ENCODE measurements at places on chromosomes 13 and 19.

DNA sequence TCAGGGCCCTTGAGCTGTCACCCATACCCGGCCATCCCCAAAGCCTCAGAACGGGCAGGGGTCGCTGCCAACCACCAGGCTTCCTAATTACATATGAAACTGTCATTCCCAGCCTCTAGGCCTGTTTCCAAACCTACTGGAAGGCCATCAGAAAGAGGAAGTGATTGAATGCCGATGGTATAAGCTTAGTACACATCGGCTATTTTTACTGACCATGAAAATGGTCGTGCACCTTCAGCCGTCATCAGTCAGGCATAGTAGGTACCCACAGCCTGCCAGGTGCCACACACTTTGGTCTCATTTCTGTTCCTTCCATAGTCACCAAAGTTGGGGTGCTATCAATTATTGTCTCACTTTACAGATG lies 10.2 kb downstream of the KRI1 start:
- DNase-seq = no peak

- no peak for DNase-seq
These were observed 3.5 kb upstream of the TBC1D4 start for GRCh38 chr13:75485286-75486062.

DNA sequence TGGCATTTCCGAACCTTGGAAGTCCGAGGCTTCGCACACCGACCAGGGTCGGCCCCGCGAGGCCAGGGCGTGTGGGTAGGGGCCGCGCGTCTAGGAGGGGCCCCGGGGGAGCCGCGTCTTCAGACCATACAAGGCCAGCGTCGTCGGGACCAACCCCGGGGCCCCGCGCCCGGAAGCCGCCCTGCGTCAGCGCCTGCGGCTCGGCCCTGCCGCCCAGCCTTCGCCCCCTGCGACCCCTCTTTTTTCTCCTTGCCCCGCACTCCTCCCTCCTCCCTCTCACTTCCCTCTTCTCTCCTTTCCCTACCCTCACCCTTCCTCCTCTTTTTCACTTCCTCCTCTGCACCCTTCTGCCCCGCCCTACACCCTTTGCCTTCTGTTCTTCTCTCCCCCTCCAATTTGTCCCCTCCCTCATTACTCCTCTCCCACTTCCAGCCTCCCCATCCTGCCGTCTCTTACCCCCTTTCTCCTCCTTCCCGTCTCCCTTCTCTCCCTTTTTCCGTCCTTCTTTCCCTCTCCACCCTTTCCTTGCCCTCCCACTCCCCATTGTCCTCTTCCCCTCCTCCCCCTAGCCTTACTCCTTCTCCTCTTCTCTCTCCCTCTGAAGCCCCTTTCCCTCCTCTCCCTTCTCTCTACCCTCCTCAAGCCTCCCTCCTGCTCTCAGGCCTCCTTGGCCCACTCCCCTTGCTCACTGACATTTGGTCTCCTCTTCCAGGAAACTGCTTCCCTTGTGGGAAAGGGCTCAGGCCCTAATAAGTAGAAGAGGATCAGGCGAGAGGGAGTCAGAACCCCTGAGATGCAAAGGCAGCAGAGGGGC lies 2.2 kb upstream of the PLEKHG2 start:
- DNase-seq = peak; percentile 33

DNA sequence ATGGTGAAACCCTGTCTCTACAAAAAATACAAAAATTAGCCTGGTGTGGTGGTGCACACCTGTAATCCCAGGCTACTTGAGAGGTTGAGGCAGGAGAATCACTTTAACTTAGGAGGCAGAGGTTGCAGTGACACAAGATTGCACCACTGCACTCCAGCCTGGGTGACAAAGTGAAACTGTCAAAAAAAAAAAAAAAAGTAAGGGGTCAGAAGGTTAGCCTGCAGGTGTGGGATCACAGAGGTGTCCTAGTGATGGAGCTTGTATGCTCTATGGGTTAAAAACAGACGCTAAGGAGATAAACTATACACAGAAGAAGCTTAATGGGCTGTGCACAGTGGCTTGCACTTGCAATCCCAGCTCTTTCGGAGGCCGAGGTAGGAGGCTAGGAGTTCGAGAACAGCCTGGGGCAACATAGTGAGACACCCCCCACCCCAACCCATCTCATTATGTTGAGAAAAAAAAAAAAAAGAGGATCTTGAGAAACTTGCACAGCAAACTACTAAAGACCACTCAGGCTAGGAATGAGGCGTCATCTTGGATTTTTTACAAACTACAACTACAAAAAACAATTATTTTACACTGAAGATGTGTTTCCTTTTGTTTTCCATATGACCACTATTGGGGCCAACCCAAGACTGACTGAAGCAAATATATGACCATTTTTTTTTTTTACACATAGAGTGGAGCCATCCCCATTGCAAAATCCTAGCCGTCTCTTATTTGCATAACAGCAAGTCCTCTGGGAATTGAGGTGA lies 7.9 kb downstream of the FOSB start:
- DNase-seq = no peak

DNA sequence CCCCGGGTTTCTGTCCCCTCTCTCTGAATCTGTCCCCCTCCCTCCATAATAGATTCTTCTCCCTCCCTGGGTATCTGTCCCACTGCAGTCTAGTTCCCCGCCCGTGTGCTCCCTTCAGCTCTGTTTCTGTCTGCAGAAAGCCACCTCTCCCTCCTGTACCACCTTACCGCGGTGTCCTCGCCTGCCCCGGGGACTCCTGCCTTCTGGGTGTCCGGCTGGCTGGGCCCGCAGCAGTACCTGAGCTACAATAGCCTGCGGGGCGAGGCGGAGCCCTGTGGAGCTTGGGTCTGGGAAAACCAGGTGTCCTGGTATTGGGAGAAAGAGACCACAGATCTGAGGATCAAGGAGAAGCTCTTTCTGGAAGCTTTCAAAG lies 1.3 kb downstream of the FCGRT start:
- no peak for DNase-seq

DNA sequence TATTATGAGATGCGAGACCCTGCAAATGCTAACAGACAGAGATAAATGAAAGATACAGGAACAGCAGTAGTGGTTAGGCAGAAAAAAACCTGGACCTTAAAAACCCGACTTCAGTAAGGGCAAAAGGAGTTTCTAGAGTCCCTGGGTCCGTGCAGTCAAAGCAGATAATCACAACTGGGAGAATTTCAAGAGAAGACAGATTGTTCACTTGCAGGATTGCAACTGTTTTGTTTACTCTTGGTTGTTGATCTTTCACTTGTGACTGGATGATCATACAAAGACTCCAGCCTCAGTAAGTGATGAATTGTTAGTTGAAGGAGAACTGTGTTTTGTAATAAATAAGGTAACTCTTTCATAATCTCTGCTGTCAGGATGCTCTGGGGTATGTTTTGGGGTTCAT lies 135.1 kb downstream of the GPC6 start:
- DNase-seq = no peak

DNA sequence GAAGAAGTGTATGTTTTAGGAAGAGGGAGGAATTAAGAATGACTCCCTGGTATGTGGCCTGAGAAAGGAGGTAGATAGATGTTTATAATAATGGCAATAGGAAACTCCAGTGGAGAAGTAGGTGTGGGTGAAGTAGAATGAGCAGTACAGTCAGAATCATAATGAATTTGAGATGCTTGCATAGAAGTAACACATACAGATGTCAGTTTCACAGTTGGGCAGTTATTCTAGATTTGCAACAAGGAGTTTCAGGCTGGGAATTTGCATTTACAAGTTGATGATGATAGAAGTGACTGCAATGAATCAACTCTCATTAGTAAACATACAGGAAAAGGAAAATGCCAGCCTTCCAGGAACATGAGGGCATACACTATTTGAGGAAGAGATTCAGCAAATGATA lies 149.0 kb downstream of the SLITRK1 start:
- DNase-seq = no peak

- no peak for DNase-seq
These were observed 326.6 kb downstream of the NDFIP2 start for GRCh38 chr13:79807554-79807953.

DNA sequence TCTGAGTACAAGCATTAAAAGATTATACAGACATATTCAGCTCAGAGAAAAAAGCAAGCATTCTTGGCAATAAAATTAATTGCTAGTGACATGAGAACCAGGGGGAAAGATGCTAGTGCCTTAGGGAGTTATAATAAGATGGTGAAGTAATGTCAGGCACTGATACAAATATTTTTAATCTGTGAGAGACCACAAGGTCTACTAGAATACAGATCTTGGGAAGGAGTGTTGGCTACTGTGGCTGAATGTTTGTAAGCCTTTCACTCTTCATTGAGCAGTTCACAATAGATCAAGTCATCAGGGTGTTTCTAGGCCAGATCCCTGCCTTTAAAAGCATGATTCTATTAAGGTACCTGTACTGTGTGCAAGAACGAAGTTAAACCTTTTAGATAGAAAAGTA lies 16.4 kb downstream of the FREM2 start:
- DNase-seq = no peak

- no peak for DNase-seq
These were observed 75.8 kb downstream of the TBC1D4 start for GRCh38 chr13:75405976-75406703.

DNA sequence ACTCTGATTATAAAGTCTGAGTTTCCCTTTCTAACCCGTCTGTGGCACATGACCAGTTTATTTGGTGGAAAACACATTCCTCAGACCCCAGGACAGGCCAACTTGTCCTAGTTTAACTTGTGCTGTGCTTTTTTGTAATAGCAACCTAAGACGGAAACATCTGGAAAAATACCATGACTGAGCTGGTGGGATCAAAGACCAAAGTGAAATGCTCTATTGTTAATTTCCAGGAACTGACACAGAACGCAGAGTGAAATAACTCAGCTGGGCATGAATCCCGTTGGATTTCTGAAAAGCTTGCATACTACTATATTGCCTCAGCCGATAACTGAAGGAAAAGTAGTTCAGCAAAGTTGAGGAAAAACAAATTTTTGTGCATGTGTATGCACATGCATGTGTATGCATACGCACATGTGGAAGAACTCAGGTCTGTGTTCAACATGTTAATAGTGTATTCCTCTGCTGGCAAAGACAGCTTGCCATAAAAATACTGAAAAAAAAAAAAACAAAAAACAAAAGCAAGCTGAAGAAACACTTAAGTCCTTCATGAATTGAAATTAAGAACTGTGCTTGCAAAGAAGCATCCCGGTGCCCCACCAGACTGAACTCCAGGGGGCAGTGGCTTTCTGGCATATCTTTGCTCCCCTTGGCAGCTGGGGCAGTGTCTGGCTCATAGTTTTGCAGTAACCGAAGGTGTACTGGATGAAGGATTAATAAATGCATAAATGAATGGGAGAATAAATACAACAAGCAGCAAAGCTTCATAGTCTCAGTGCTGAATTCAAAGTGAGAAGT lies 187.8 kb downstream of the LHFPL6 start:
- no peak for DNase-seq

DNA sequence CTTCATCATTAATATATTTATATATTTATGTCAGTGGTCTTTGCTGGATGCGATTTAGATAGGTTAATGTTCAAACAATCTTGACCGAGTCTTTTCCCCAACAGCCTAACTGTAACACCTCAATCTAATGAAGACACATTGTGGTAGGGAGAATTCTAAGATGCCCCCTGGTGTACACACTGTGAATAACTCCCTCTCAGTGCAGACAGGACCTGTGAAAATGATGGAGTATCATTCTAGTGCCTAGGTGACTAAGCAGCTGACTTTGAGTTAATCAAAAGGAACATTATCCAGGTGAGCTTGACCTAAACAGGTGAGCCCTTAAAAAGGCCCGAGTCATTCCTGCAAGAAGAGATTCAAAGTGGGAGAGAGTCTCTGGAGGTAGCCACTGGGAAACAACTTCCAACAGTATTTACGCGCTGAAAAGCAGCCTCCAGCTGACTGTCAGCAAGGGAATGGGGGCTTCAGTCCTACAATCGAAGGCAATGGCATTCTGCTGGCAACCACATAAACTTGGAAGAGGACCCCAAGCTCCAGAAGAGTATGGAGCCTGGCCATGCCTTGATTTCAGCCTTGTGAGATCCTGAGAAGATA lies 28.0 kb upstream of the KBTBD7 start:
- DNase-seq = peak; percentile 65

GRCh38 chr13:63396746-63397145 lies 1981.1 kb upstream of the PCDH20 start:
- no peak for DNase-seq

- DNase-seq = peak; percentile 21
These were observed 871 bp upstream of the ZNF583 start for GRCh38 chr19:56403261-56403660.

GRCh38 chr19:40592170-40592569 lies 9.0 kb upstream of the LTBP4 start:
- DNase-seq = peak; percentile 72

DNA sequence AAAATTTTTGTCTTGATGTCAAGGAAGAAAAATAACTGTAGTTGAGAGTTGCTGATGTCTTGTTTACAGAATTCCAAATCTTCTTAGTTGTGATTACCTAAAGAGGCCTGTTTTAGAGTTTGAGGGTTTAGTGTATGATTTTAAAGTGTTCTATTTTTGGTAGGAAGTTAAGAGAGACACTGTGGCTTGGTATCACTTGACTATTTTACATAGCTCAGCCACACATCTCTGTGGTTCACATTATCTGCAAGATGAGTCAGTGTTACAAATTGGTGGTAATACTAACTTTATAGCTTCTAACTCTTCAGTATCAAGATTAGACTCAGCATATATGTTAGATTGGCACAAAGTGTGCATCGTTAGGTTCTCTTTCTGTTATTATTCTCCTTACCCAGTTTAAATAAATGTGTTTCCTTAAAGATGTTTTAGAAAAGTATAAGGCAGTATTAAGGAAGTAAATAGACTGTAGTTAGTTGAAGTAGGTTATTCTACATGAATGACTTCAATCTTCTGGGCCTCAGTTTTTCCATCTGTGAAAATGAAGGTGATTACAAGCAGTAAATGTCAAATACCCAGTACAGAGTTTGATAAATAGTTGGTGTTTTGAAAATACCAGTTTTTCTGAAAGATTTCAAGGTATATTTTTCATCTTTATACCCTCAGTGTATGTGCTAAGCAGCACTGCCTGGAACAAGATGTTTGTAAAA lies 33.4 kb downstream of the COG6 start:
- peak; percentile 81 for DNase-seq

GRCh38 chr13:111531505-111531904 lies 211.1 kb downstream of the TEX29 start:
- no peak for DNase-seq

DNA sequence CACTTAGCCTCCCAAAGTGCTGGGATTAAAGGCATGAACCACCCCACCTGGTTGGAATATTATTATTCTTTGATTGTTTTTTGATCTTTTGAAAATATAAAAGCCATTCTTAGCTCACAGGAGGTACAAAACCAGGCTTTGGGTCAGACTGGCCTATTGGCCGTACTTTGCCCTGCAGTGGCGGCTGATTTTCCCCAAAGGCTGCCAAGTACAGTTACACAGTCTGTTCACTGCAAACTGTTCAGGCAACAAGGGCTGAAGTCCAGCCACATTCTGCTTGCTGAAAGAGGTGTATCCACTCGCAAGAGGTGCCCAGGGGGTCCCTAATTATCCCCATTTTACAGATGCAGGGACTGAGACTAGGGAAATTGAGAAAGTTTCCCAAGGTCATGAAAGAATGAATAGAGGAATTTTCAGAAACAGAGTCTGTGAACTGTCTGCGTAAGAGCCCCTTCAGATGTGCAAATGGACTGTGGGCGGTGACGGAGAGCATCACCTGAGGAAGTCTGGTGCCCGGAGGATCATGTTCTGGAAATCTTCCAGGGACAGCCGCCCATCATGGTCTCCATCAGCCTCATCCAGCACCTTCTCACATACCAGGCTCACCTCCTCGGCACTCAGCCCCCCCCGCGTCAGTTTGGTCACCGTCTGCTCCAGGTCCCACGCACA lies 9.0 kb downstream of the CIB3 start:
- no peak for DNase-seq

- DNase-seq = no peak
These were observed 12.4 kb downstream of the CILP2 start for GRCh38 chr19:19550485-19550929.

GRCh38 chr13:112601371-112601770 lies 13.4 kb upstream of the TUBGCP3 start:
- DNase-seq = no peak

Measured in T-helper 2 cell (primary cell).